ENCODE measurements at places on chromosomes 1 and 21. TPM values are rescaled to one million over a fixed set of nuclear protein-coding genes. Genes with fewer than 3 reads are reported as not detected.

Gene CHD5
- 0.59 TPM for total RNA-seq

Gene NR0B2
- not detected for total RNA-seq

Gene ST6GALNAC3
- total RNA-seq, result not detected

GRCh38 chr1:39391691-39392679 lies 99.5 kb upstream of the BMP8A start:
- DNase-seq, result no peak

DNA sequence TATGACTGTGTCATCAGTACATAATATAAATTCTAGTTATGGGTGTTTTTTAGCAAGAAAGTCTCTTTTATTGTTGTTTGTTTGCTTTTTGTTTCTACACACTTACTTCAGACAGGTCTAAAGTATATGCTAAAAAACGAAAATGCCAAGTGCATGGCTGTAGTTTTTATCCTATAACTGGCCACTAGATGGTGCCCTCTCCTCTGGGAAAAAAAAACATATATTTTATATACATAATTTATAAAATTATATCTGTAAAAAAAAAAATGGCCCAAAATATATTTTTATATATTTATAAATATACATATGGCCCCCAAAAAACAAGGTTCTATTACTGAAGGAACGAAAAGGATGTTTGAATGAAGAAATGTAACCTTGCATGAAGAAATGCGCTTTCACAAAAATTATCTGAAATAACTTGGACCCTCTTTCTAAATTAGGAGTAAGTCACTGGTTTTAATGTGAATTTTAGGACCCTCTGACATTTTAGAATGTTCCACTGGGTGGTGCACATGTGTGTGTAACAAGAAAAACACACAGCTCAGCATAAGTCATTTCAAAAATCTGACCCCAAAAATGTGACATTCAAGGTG lies 93.5 kb downstream of the TTLL7 start:
- peak; percentile 69 for DNase-seq

DNA sequence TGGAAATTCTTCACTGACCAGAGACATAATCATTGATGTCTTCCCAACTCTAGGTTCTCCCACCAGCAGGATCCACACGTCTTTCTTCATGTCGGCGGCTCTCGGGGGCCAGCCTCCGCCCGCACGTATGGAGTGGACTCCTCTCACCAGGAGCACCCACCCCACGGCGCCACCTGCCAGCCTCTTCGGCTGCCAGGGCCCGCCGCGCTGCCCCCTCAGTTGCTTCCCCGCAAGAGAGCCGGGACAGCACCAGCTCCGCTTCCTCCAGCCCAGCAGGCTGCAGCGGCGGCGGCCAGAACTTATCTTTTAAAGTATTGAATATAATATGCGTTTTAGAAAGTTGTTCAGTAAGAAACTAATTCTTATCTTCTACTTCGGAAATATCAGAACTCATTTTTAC lies 273.5 kb downstream of the LIPI start:
- DNase-seq, result no peak

- no peak for DNase-seq
Measured at GRCh38 chr1:88680911-88681622, 3.0 kb upstream of the PKN2 start.

- DNase-seq, result no peak
Measured at GRCh38 chr1:181001091-181001780, 21.4 kb downstream of the STX6 start.
